ENCODE measurements at places on chromosomes 11 and 22.

DNA sequence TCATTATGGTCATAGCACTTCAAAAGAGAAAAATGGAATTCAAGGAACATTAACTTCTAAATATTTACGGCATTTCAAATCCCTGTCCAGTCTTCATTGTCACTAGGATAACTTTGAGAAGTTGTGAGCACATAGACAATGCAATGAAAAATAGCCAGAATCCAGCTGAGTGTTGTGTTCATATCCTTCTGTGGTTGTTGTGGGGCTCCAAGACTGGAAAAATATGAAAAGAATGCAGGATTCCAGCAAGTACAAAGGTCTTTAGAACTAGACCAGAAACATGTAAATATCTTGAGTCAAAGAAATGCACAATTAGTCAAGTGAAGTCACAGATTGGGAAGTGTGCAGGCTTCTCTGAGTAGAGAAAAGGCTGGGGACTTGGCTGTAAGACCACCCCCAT is 68.7 kb downstream of the WT1 start:
- DNase-seq: no peak
- no peak overlapping the region for H3K27ac ChIP-seq
- no peak overlapping the region for H3K4me3 ChIP-seq

GRCh38 chr11:59617876-59618275 is 2.3 kb upstream of the OSBP start:
- H3K4me1 ChIP-seq: peaks cover 8% of the 10 kb centered on the region
- no peak for DNase-seq
- H3K4me3 ChIP-seq: no peak overlapping the region
- H3K36me3 ChIP-seq: no peaks in the 10 kb centered on the region
- H3K27me3 ChIP-seq: no peaks in the 10 kb centered on the region
- H3K27ac ChIP-seq: no peak overlapping the region

- H3K36me3 ChIP-seq: no peaks in the 10 kb centered on the region
- peak; percentile 53 for DNase-seq
- no peak overlapping the region for H3K27ac ChIP-seq
- H3K4me1 ChIP-seq: peaks cover 16% of the 10 kb centered on the region
- H3K4me3 ChIP-seq: no peak overlapping the region
- H3K27me3 ChIP-seq: no peaks in the 10 kb centered on the region
Observed at GRCh38 chr11:44977493-44977984, 26.9 kb upstream of the TP53I11 start.

- DNase-seq: no peak
- 0 out of 2 replicates have a peak, but pooled peaks cover 4% of the 10 kb centered on the region for H3K4me1 ChIP-seq
- H3K4me3 ChIP-seq: no peak overlapping the region
Observed at GRCh38 chr11:116162086-116162885, 610.5 kb downstream of the BUD13 start.

DNA sequence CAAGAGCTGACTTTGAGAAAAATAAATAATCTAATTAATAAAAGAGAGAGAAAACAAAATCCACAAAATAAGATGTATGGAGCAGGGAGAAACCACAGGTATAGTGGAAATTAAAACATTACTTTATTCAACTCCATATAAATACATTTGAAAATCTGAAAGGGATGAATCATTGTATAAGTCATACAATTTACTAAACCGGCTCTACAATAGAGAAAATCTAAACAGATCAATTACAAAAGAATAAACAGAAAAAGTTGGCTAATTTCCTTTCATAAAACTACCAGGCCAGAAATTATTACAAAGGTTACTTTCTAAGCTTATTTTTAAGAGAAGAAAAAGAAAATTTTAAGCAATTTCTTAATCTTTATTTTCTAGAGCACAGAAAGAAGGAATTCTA is 51.3 kb upstream of the DRD2 start:
- no peak for DNase-seq
- no peaks in the 10 kb centered on the region for H3K27me3 ChIP-seq
- no peaks in the 10 kb centered on the region for H3K4me1 ChIP-seq
- H3K4me3 ChIP-seq: no peak overlapping the region

- H3K36me3 ChIP-seq: no peaks in the 10 kb centered on the region
- H3K27me3 ChIP-seq: no peaks in the 10 kb centered on the region
- H3K4me1 ChIP-seq: no peaks in the 10 kb centered on the region
Observed at GRCh38 chr22:24436553-24436952, 9.2 kb downstream of the ADORA2A start.

DNA sequence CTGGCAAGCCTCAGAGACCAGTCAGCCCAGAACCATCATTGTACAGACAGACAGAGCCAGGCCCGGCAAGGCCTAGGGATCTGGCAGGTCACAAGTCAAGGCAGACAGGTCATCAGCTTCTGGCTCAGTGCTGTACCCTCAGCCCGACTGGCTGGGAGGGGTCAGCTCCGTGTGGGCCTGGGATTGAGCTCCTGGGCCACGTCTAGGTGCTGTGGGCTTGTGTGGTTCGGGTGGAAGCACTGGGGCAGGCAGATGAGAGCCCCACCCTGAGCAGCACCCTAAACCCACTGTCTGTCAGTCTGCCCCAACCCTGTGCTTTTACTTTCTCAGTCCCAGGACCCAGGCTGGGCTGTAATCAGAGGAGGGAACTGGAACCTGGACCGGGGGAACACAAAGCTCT is 26.9 kb upstream of the P2RY2 start:
- H3K27ac ChIP-seq: no peak overlapping the region
- DNase-seq: no peak
- H3K27me3 ChIP-seq: no peaks in the 10 kb centered on the region
- no peaks in the 10 kb centered on the region for H3K36me3 ChIP-seq

DNA sequence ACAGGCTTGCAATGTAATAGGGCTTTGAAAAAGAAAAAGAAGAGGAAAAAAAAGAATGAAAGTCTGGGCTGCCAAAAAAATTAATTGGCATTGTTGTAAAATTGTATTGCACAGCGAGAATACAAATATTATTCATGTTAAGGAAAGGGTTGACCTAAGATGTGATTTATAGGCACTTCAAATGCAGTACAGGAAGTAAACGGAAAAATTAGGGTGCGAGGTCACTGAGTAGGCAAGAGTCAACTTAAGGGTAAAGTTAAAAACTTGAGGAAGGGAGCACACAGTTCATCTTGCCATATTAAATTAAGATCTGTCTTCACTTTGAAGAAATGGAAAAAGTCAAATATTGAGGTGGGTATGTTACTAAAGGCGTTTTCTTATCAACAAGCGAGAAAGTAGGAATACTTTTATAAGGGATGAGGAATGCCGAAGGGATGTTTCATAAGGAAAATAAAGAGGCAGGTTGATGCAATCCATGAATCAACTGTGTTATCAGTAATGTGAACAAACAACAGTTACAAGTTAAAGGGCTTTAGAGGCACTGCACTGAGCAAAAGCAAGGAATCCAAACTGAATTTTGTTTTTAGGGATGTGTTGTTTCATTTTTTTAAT is 123.0 kb downstream of the WT1 start:
- H3K4me1 ChIP-seq: no peaks in the 10 kb centered on the region
- no peak overlapping the region for H3K27ac ChIP-seq
- no peak overlapping the region for H3K4me3 ChIP-seq
- H3K27me3 ChIP-seq: no peaks in the 10 kb centered on the region
- no peaks in the 10 kb centered on the region for H3K36me3 ChIP-seq
- DNase-seq: no peak

DNA sequence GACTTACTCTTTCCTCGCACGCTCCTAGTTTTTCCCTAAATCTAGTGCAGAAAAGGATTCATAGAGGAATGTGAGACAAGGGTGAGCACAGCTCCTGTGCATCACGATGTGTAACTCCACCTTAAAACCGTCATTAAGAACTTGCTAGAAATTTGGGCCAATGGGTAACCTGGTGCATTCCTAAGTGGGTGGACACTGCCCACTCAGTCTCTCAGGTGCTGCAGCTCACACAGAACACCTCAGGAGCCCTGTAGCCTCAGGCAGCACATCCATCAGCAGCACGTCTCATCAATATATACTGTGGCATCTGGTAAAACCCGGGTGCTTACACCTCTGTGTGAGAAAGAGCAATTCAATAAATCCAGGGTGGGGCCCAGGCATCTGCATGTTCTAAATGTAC is 12.4 kb downstream of the POU2AF3 start:
- no peaks in the 10 kb centered on the region for H3K36me3 ChIP-seq
- H3K4me1 ChIP-seq: no peaks in the 10 kb centered on the region
- no peaks in the 10 kb centered on the region for H3K27me3 ChIP-seq
- no peak overlapping the region for H3K27ac ChIP-seq

GRCh38 chr11:2401436-2401984 is 960 bp downstream of the TSSC4 start:
- H3K27ac ChIP-seq: no peak overlapping the region
- DNase-seq: no peak
- H3K36me3 ChIP-seq: no peaks in the 10 kb centered on the region
- H3K27me3 ChIP-seq: no peaks in the 10 kb centered on the region
- H3K4me1 ChIP-seq: peaks cover 6% of the 10 kb centered on the region

DNA sequence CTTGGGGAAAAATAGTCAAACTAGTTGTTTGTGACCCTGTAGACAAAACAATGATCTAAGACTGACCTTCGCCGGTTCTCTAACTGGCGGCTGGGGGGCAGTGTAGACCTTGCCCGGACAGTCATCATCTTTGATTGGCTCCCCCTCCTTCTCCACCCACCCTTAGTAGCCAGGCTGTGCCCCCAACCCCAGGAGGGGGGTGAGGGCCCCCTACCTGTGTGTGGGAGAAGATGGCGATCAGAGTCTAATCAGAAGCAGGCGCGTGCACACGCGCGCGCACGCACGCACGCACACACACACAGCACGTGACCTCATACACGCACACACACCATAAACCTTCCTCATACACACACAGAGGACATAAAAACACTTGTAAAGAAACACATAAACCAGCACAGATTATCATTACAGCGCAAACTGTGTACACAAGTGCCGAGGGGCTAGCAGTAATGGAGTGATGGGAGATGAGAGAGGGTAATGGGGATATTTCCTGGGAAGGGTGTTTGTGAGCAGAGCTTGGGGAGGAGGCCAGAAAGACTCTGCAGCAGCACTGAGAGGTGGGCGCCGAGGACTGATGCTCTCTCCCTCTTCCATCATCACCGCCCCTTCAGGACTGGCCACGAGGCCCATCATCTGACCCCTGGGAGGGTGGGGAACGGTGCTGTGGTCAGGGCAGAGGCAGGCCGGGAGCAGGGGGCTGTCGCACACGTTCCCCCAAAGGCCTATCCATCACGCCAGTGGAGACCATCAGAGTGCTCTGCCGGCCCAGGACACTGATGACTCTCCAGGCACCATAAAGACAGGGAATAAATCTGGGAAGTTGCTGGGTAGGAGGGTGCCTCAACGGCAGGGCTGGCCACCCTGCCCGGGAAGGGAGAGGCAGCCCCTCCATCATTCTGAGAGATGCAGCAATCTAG is 12.2 kb downstream of the NECTIN1 start:
- H3K4me1 ChIP-seq: peaks cover 46% of the 10 kb centered on the region
- DNase-seq: no peak
- H3K36me3 ChIP-seq: no peaks in the 10 kb centered on the region
- H3K27ac ChIP-seq: no peak overlapping the region

- no peaks in the 10 kb centered on the region for H3K27me3 ChIP-seq
- H3K36me3 ChIP-seq: no peaks in the 10 kb centered on the region
- H3K4me1 ChIP-seq: no peaks in the 10 kb centered on the region
- no peak overlapping the region for H3K27ac ChIP-seq
- DNase-seq: no peak
Observed at GRCh38 chr11:101555366-101555765, 28.4 kb downstream of the TRPC6 start.

GRCh38 chr11:13944911-13945425 is 17.6 kb upstream of the SPON1 start:
- DNase-seq: no peak
- H3K4me3 ChIP-seq: no peak overlapping the region
- no peaks in the 10 kb centered on the region for H3K4me1 ChIP-seq

DNA sequence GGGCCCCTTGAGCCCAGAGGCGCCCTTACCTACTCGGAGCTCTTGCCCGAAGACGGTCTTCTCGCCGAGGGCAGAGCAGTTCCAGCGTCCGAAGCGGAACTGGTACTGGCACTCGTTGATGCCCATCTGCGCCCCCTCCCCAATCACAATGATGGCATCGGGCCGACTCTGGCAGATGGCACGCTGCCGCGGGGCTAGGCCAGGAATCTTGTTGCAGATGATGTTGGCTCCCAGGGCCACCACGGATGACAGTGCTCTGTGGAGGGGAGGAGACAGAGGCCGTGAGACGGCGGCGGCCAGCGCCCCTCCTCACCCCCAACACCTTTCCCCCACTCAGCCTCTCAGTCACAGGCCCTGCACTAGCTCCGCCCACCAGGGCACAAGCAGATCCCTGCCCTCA is 27.1 kb downstream of the WNT7B start:
- H3K27me3 ChIP-seq: no peaks in the 10 kb centered on the region
- H3K4me1 ChIP-seq: no peaks in the 10 kb centered on the region
- H3K4me3 ChIP-seq: no peak overlapping the region
- no peak overlapping the region for H3K27ac ChIP-seq
- no peak for DNase-seq

- H3K36me3 ChIP-seq: no peaks in the 10 kb centered on the region
- peaks cover 15% of the 10 kb centered on the region for H3K4me1 ChIP-seq
- no peak for DNase-seq
- no peaks in the 10 kb centered on the region for H3K27me3 ChIP-seq
- no peak overlapping the region for H3K27ac ChIP-seq
Observed at GRCh38 chr11:96097844-96098421, 174.0 kb upstream of the MTMR2 start.

- H3K27ac ChIP-seq: no peak overlapping the region
- no peak for DNase-seq
- no peaks in the 10 kb centered on the region for H3K27me3 ChIP-seq
Observed at GRCh38 chr22:23673050-23673620, 17.7 kb upstream of the RGL4 start.

DNA sequence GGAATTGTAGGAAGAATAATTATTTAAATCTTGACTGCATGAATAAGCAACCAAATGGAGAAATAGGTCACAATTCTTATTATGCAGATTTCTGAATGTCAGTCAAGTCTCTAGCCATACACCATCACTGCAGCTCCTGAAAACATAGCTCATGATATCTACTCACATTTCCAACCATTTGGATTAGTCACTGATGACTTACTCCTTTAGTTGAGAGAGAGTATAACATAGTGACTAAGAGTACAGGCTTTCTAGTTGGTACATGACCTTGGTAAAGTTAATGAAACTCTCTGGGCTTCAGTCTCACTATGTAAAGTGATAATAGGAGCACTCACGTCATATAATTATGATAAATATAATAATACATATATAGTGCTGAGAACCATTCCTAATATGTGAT is 265.2 kb downstream of the KCNA4 start:
- H3K27me3 ChIP-seq: no peaks in the 10 kb centered on the region
- no peak for DNase-seq
- no peak overlapping the region for H3K4me3 ChIP-seq
- H3K4me1 ChIP-seq: no peaks in the 10 kb centered on the region
- H3K36me3 ChIP-seq: no peaks in the 10 kb centered on the region
- no peak overlapping the region for H3K27ac ChIP-seq

- no peaks in the 10 kb centered on the region for H3K4me1 ChIP-seq
- no peaks in the 10 kb centered on the region for H3K27me3 ChIP-seq
- DNase-seq: peak; percentile 44
- H3K36me3 ChIP-seq: peaks cover 12% of the 10 kb centered on the region
- H3K4me3 ChIP-seq: no peak overlapping the region
Observed at GRCh38 chr11:134244593-134244992, 8.6 kb downstream of the THYN1 start.

Measured in GM23338 (cell line).